Upper lobe of right lung (tissue), 1 donor: ENCODE measurements at places on chromosomes 6 and 20.

- no peak for DNase-seq
Measured at GRCh38 chr6:115909923-115910546, 150.7 kb downstream of the FRK start.

- DNase-seq: no peak
Measured at GRCh38 chr20:47066484-47067270, 172.0 kb downstream of the EYA2 start.

DNA sequence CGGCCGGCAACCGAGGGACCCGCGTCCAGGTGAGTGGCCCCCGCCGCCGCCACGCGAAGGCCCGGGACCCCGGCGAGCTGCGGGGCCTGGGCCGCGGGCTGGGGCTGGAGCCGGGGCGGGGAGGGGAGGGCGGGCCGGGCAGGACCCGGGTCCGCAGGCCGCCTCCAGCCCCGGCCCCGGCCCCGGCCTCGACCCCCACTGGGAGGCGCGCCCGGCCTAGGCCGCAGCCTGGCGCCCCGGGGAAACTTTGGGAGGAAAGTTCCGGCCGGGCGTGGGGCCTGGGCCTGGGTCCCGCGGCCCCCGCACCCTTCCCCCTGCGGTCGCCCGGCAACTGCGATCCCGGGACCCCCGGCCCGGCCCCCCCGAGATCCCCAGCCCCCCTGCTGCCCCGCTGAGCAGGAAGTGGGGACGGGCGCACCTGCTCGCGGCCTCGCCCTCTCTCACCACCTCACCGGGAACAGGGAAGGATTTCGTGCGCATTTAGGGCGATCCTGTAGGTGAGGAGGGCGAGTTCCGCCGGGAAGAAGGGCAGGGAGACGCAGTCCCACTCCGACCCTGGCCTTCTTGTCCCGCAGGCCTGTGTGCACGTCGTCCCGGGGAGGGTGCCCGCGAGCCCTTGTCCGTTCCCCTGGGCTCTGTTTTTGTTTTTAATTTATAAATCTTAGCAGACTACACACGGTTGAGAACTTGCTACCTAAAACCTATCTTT, 402 bp downstream of the OSBPL2 start:
- no peak for DNase-seq

DNA sequence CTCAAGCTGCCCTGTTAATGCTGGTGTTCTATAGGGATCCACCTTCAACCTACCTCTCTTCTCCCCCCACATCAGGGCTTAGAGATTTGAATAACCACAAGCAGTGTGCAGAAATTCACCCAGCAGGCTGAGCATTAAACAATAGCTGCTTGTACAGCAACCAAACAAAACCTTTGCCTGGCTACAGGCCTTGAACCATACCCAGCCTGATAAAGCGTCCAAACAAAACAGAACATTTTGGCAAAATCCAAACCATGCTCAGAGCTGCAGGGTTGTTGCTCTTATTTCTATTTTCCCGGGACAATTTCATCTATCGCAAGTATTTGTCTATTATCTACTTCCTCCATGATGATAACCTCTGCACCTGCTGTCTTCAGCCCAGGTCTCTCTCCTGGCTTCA, 142.3 kb downstream of the UNC5CL start:
- no peak for DNase-seq

- DNase-seq: no peak
Measured at GRCh38 chr6:6002005-6002847, 4.5 kb downstream of the NRN1 start.

DNA sequence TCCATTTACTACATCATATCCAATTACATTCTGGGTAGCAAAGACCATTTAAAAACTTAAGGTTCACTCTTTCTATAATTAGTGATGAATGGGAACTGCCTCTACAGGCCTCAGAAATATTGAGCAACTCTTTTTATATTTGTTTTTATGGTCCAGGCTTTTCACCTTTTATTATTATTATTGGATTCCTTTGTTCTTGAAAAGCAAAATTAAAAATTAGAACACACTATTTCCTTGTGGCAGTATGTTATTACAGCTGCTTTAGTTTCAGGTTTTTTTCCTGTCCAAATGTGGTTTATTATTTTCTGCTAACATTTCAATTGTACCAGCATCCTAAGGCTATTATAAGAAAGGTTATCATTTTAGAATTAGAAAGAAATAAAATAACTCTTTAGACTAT, 150.1 kb downstream of the FARS2 start:
- no peak for DNase-seq

DNA sequence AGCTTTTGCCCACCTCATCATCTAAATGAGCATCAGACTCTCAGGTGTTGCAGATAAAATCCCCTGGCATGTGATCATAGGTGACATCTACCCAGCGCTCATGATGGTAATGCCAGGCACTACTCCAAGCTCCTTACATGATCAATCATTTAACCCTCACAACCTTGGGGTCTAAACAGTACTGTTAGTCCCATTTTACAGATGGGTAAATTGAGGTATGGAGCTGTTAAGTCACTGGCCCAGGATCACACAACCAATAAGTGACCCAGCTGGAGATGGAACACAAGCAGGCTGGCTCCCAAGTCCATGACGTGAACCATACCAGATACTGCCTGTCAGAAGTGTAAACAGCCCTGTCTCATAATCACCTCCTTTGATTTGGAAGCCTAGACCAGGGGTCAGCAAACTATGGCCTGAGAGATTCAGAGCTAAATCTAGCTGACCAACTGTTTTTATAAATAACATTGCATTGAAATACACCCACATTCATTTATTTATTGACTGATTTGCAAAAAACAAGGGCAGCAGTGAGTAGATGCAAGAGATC, 79.2 kb downstream of the UNC5CL start:
- no peak for DNase-seq

DNA sequence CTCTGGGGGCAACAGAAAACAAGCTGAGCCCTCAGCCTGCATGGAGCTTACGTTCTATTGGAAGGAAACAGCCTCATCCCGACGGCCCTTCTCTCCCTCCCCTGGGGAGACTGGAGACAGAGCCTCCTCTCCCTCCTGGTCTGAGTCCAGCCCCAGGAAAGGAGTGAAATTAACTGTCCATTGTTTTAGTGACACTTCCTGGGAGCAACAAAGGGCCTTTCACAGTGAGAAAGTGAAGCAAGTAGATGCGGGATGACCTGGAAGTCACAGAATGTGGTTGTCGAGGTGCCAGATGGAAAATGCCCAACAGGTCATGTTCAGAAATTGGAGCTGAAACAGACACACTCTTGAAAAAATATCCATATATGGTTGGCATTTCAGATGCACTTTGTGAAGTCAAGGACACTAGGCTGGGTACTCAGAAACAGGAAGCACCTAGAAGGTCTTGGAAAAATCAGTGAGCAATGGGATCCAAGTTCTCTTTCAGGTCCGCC, 77.8 kb downstream of the TFAP2C start:
- DNase-seq: no peak
